ENCODE measurements at places on chromosomes 11 and 22. TPM values are rescaled to one million over a fixed set of nuclear protein-coding genes. Genes with fewer than 3 reads are reported as not detected.

GRCh38 chr11:123451183-123451781 is 21.2 kb downstream of the GRAMD1B start:
- DNase-seq = no peak

Gene SLC3A2
- total RNA-seq = 1,465 TPM

DNA sequence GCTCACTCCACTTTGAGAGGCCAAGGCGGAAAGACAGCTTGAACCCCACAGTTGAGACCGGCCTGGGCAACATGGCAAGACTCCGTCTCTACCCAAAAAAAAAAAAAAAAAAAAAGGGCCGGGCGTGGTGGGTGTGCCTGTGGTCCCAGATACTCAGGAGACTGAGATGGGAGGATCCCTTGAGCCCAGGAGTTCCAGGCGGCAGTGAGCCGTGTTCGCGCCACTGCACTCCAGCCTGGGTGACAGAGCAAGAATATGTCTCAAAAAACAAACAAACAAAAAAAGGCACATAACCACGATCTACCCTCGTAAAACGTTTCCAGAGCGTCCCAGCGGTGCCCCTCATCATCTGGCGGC is 861 bp upstream of the RAD9A start:
- DNase-seq = no peak

- DNase-seq = peak; percentile 27
Observed at GRCh38 chr11:9459667-9460321, 1.0 kb upstream of the ZNF143 start.

Gene DBX1
- not detected for total RNA-seq

DNA sequence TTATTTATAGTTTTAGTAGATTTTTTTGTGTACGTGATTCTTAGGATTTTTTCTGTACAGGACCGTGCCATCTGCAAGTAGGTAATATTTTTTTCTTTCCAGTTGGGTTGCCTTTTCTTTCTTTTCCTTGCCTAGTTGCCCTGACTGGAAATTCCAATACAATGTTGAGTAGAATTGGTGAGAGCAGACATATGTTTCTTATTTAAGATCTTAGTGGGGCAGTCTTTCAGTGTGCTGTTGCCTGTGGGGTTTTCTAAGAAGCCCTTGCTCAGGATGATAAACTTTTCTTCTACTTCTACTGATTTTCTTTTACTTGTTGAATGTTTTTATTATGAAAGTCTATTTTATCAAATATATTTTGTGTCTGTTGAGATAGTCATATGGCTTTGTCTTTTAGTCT is 33.0 kb downstream of the ATXN10 start:
- DNase-seq = no peak

GRCh38 chr11:44615041-44615755 is 49.7 kb downstream of the CD82 start:
- no peak for DNase-seq

Gene CCDC15
- 2.3 TPM for total RNA-seq

- DNase-seq = no peak
Observed at GRCh38 chr11:66854231-66854661, 2.6 kb upstream of the LRFN4 start.

- no peak for DNase-seq
Observed at GRCh38 chr22:21866833-21867527, 465 bp downstream of the MAPK1 start.

DNA sequence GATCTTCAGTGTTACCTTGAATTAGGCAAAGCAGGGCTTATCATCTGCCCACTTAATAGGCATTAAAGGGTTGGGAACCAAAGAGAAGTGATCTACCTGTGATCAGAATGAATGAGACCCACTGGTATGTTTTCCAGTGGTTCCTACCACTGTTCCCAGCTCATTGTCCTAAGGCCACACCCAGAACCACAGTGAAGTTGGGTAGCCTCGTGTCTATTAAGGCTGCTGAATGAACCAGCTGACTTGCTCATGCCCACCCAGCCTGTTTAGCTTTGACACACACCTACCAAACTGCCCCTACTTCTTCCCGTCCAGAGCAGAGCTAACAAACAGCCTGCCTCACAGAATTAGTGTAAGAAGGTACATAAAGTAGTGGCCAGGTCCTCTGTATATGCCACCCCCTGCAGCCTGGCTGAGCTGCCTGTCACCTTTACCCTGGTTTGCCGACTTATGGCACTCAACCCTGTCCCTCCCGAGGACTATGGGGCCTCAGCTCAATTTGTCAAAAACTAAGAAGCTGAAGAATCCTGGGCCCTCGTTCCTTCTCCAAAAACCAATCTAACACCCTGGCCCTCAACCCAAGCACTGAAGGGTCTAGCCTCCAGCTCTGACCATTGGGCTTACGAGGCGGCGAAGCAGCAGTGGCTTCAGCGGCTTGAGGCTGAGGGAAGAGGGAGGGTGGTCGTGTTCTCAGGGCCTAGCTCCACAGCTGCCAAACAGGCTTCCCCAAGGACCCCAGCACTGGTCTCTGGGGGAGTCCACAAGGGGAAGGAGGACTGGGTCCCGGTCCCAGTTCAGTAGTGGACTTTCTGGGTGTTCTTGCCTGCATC is 9.8 kb downstream of the UCP2 start:
- no peak for DNase-seq

Gene C11orf87
- total RNA-seq = not detected

- no peak for DNase-seq
Observed at GRCh38 chr11:14635546-14635945, 8.1 kb upstream of the PDE3B start.

DNA sequence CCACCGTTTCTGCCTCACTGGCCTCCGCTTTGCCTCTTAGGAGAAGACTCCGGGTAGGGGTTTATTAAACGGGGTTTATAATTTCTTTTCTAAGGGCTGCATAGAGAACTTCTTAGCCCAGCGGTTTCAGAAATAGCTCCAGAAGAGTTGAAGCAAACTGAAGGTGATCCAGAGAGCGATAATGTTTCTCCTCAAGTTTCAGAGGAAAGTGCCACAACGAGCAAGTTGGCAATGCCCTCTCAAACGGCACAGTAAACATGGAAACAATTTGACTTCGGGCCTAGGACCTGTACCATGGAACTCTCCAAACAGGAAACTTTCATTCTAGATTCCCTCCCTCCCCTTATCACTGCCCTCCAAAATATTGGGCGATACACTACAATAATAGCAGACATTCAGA is 1.0 kb downstream of the ADSL start:
- DNase-seq = no peak

Gene FAM227A
- 5.7 TPM for total RNA-seq

GRCh38 chr11:93329936-93330445 is 551 bp upstream of the DEUP1 start:
- DNase-seq = no peak

Gene DERL3
- not detected for total RNA-seq

- DNase-seq = no peak
Observed at GRCh38 chr22:43631846-43632245, 180.3 kb downstream of the EFCAB6 start.

GRCh38 chr11:12280199-12280837 is 97.1 kb upstream of the PARVA start:
- DNase-seq = no peak

- DNase-seq = peak; percentile 89
Observed at GRCh38 chr11:67045314-67045713, 11.3 kb upstream of the RHOD start.

All from mammary epithelial cell (primary cell).